ENCODE measurements at places on chromosomes 7 and 10.

DNA sequence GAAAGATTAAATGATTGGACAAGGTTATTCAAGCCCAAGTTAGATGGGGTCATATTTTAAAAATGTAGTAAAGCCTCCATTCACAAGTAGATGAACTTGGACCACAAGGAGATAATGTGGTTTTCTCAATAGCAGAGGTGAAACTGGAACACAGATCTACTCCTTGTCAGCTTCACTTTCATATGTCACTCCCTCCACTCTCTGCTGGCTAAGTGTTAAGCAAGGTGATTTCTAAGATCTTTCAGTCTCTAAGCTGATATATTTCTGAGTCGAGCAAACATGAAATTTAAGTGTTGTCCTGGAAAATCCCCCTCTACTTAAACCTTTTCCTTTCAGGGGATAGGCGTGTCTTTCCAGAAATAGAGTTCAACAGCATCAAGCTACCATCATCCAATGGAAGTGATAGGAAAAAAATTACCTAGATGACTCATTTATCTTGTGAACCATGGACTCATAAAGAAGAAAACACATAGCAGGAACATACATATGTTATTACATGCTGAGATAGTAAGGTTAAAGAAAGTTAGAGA, 275.0 kb downstream of the PTEN start:
- DNase-seq: no peak

- peak; percentile 64 for DNase-seq
These were observed 569 bp downstream of the ZNF316 start for GRCh38 chr7:6637544-6638229.

DNA sequence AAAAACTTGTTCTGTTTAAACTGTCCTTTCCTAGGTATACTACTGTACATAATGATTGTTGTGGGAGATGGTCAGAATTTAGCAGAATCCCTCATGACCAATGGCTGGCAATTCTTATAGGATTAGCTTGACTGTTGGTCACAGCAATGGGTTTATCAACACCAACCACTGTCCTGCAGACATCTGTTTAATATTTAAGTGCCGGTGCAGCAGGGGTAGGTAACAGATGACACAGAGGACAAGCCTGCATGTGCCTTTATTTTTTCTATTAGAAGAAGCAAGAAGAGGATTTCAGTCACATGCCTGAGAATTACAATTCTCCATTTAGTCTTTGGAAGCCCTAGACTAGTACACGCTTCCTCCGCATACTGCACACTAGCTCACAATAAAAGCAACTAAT, 48.4 kb downstream of the CCDC6 start:
- no peak for DNase-seq

GRCh38 chr10:62818426-62819011, 2.4 kb upstream of the EGR2 start:
- DNase-seq: peak; percentile 47

DNA sequence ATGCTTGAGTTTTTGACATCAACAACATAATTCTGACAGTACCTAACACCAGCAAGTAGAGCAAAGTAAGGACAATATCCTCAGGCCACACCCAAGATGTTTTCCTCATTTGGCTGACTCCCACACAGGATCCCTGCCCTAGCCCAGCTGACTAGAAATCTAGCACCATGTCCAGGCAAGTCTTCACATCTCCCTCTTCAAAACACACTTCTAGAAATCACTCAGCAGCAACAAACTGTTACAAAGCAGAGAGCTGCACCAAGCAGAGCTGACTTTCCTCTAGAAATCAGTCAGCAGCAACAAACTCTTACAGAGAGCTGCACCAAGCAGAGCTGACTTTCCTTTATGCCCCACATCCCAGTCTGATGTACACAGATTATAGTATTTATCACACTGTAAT, 7.7 kb downstream of the TMEM168 start:
- no peak for DNase-seq

GRCh38 chr10:78301481-78301880, 267.8 kb downstream of the RPS24 start:
- DNase-seq: no peak

DNA sequence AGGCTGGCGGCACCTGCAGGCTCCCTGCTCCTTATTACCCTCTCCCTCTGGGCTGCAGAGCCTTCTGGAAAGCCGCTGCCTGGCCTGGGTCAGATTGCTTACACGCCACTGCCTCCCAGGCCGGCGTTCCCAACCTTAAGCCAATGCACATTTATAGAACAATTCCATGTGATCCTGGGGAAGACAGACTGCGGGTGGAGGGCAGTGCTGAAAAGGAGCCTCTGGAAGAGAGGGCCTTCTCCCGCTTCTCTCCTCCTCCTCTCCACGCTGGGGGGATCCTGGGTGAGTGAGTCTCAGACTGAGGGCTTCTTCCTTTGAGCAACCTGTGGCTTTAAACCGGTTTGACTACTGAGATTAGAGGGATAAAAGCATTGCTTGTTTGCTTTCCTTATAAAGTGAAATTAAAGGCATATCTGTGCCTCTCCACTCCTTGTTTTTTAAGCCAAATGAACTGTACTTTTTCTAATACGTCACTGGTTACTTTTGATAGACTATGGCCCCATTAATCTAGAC, 5.5 kb downstream of the TACC2 start:
- no peak for DNase-seq

DNA sequence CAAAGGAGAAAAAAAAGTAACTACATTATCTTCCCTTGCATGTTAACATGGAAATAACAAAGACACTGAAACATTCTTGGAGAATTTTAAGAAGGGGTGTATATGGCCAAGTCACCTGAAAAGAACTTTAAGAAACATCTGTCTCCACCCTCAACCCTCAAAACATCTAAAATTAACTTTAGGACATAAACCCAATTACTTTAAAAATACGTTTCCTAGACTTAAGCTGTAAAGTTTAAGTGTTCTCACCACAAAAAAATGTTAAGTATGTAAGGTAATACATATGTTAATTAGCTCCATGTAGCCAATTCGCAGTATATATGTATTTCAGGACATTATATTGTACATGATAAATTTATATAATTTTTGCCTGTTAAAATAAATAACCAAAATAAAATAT, 71.1 kb upstream of the GLCCI1 start:
- DNase-seq: no peak

- no peak for DNase-seq
These were observed 173.9 kb downstream of the ZNF438 start for GRCh38 chr10:30857803-30858202.

DNA sequence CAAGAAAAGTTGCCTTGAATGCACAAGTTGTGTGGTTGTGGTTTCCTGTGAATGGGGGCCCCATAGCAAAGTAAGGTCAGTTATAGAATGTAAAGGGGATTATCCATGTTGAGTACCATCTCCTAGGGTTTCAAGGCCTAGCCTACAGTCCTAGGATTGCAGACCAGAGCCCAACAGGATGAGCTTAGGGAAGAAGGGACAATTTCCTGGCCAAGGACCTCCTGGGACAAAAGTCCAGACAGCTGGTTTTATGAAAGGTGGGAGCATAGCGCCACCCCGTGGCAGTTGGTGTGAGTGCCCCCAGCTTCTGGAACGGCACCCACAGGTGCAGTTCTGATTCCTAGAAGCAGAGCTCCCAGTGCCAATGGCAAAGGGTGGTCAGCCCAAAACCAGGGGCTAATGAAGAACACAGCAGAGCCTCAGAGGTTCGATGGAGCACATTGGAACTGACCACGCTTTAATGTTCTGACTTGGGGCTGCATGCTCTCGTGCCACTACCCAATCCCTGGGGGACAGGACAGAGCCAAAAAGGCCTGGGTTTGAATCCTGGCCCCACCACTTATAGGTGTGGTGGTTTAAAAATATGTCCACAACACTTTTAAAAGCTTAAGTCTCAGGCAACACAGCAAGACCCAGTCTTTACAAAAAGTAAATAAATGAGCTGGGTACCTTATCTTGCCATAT, 25.8 kb upstream of the TMEM120A start:
- peak; percentile 71 for DNase-seq

DNA sequence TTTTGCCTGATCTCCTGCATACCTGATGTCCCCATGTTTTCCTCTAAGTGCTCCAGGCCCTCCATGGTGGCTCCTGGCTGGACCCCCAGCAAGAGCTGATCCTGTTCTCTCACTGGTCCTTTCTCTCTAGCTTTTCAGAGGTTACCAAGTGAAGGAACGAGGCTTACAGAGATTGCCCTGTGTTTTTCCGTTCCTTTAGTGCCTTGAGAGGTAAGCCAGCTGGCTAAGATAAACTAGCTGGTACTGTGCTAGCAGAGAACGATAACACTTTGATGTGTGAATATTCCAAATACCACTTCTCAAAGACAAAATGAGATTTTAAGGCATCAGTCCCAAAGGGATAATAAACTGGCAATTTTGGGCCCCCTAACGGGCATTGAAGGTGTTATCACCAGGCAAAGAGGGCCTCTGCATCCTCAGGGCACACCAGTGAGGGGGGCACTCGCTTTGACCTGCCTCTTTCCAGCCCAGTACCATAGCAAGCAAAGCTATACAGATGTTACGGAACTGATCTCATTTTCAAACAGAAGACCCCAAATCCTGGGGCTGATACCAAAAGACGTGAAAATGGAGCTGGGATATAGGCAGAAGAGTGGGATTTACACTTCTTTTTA, 8.4 kb upstream of the CCNY start:
- DNase-seq: no peak

DNA sequence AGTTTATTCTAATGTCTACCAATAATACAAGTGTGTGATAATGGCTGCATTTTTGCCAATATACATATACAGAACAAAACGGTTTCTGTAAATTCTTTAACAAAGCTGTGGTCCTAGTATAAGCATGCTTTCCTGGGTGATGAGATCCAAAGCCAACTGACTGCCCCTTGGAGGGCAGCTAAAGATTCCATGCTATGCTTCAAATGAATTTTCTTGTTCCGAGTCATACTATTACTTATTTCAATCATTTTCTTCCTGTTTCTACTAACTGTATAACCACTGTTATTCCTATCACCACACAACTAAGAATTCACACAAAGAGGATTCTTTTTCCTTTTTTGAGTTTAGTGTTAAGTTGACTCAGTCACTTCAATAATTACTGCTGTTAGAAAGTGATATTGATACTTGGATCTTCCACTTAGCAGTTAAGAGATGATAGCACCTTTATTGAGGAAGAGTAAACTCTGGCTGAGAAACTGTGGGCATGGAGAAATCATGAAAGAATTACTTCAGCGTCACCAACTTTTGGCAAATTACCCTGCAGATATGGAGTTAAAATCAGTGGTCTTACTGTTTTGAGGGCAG, 197.5 kb downstream of the ARL4A start:
- DNase-seq: no peak

GRCh38 chr10:11245095-11245479, 227.4 kb downstream of the CELF2 start:
- DNase-seq: no peak

DNA sequence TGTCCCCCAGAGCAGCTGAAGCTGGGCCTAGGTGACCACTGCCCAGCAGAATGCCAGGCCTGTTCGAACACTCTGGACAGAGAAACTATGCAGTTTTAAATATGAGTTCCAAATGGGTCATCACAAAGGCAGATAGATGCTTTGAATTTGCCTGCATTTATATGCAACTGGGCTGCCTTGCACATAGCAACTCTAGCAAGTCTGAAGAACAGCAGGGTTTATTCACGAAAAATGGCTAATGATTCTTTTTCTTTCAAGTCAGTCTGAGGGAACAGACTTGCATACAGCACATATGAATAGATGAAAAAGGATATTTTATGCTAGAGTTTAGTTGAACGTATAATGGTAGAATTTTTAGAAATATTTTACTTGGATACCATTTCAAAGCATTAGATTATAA, 68.5 kb downstream of the SLC35B4 start:
- DNase-seq: no peak

All from activated CD4-positive, CD25-positive, alpha-beta regulatory T cell treated with anti-CD3 and anti-CD28 coated beads, Interleukin-2, amount 50 U/mL, for 72 hours (primary cell).